Suppressor macrophage (primary cell): ENCODE measurements at places on chromosomes 6 and 20.

DNA sequence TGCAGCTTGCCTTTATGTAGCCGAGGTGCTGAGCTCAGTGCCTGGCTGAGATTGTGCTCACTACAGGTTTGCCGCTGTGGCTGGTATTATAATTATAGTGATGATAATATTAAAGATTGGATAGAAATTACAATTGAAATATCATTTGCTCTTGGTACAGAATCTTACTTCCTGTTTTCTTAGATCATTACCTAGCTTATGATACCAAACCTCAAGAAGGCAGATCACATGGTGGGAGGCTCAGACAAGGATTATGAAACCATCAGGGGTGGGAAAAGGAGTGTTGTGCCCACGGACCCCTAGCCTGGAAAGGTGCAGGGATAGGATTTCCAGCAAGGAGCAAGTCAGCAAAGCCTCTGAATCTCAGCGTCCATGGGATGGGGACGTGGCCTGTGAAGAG, 70.6 kb downstream of the IGF2R start:
- DNase-seq = no peak

DNA sequence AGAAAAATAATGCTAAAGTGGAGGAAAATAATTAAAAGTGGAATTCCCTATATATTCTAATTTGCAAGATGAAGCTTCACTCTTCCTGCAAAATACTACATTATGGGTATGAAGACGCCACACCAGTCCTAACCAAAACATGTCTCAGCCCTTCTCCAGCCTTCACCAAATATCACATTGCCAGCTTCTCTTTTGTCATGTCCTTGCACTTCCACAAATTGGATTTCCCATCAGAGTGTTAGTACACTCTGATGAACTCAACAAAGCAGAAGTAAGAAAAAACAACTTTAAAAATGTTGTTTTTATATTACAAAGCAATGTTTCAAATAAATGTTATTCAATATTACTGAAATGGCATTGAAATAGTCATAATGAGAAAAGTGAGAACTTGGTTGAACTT, 62.4 kb upstream of the RNF146 start:
- peak; percentile 73 for DNase-seq

DNA sequence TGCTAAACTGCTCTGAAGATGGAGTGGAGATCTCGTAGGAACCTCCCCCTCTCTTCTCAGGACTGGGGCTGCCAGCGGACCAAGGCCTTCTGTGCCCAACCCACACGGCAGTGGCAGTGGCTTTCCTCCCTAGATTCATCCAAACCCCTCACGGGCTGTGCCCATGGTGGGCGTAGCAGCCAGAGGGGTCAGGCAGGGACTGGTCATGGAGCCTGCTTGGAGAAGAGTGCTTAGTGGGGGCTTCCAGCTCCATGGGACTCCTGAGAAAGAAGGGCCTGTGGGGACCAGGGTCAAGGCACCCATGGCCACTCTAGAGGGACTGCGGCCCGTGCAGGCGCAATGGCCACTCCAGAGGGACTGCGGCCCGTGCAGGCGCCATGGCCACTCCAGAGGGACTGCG, 86.6 kb downstream of the TAF4 start:
- no peak for DNase-seq

- no peak for DNase-seq
Observed at GRCh38 chr6:159238920-159239558, 69.8 kb downstream of the FNDC1 start.

DNA sequence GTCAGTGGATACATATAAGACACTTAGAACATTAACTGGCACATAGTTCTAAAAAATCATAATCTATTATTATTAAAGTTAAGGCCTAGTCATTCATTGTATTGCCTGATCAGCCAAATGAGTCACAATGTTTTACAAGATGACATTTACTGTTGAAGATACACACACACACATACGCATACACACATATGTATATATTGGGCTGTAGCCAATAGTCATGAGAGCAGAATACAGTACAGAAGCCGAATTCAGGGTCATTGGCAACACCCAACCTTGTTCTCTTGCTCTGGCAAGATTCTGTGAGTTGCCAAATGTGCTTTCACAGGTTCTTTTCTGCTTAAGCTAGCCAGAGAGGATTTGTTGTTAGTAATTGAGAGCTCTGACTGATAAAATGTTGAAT, 922.8 kb upstream of the MAP3K7 start:
- DNase-seq = no peak

- no peak for DNase-seq
Observed at GRCh38 chr6:43123461-43124314, 47.4 kb upstream of the SRF start.

DNA sequence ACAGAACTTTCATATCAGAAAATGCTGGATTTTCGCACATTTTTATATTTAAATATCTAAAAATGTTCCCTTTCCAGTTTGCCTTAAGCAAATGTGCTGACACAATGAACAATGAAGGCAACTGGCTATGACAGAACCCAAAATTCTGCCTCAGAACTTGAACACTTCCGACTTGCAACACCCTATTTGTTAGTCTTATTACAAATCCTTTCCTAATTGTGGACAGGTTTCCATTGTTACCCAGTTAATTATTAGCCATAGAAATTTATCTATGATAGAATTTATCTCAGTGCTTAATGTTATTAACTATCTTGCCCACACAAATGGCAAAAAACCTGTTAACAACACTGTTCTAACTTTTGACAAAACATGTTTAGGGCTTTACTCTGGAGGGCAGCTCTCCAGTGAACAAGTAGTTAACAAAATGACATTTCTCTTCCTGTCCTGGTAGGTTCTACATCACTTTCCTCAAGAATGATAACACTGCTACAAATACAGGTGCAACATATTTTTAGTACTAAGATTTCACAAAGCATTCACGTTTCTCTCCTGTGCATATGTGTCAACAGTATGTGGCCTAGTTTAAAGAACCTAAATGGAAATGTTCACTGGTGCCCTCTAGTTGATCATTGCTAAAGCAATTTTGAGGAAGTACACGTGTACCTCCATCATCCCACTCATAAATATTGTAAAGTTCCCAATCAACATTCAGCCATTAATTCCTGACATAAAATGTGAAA, 58.4 kb downstream of the HIVEP2 start:
- peak; percentile 24 for DNase-seq

- DNase-seq = no peak
Observed at GRCh38 chr6:108277831-108278230, 17.0 kb upstream of the SNX3 start.

- DNase-seq = no peak
Observed at GRCh38 chr6:30572148-30572547, 906 bp downstream of the ABCF1 start.

DNA sequence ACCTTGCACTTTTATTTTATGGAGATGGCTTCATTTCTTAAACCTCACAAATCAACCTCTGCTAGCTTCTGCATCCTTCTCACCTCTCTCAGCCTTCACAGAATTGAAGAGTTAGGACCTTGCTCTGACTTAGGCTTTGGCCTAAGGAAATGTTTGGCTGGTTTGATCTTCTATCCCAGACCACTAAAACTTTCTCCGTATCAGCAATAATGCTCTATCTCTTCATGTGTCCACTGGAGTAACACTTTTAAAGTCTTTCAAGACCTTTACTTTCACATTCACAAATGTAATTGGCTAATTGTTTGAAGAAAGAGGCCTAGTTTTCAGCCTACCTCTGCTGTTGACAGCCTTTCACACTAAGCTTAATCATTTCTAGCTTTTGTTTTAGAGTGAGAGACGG, 212.9 kb downstream of the TTLL2 start:
- DNase-seq = no peak

- no peak for DNase-seq
Observed at GRCh38 chr6:141451181-141451510, 681.6 kb upstream of the GJE1 start.

DNA sequence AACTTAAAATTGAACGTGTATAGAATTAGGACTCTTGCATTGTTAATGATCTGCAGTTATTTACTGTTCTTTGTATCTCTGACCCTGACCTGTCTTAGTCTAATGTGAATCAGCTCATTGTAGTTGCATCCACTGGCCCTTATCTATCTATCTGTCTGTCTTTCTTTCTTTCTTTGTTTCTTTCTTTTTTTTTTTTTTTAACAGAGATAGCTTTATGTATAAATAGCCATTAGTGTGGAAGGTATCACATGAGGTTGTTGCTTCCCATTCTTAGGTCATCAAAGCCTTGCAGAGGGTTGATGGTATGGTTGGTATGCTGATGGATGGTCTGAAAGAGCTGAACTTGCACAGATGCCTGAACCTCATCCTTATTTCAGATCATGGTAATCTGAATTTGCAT, 59.9 kb downstream of the ENPP1 start:
- no peak for DNase-seq

- DNase-seq = no peak
Observed at GRCh38 chr6:7784248-7784647, 58.3 kb downstream of the BMP6 start.

- DNase-seq = peak; percentile 39
Observed at GRCh38 chr6:1724616-1725015, 114.9 kb downstream of the FOXC1 start.

DNA sequence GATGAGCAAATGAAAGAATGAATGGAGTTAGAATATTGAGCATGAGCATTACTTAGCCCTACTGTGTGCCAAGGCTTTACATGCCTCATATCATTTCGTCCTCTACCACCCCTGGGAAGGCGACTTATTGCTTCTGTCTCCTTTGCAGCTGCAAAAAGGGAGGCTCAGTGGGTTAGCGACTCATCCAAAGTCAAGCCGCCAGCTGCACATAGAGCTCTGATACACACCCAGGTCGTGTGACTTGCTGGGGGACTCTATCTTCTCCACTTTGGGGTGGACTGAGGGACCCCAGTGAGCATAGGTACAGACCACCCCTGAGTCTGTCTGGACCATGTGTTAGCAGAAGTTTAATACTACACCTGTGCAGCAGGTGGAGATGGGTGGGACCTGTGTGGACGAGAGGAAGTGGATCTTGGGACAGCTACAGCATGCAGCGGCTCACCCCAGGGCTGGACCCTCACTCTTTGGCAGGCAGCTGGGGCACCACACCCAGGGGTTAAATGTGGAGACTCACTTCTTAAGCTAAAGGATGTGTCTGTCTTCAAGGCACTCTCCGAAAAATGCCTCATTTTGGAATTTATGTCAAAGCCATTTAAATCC, 36.2 kb upstream of the ANGPT4 start:
- DNase-seq = no peak

GRCh38 chr6:99185525-99185924, 163.9 kb downstream of the FAXC start:
- DNase-seq = no peak

DNA sequence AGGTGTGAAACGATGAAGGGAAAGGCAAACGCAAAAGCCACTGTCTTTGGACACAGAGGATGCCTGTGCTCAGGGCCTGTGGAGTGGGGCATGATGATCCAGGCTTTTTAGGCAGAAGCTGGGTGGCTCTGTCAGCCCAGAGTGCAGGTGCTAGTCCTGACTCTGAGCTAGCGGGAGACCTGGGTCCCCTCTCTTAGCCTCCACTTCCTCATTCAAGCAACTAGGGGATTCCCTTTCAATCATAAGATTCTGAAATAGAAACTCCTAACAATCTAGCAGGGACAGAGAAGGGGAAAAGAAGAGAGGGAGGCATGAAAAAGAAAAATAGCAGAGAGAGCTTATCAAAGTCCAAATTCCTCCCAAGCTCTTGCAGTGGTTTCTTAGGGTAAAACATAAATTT, 7.6 kb upstream of the HIVEP2 start:
- peak; percentile 23 for DNase-seq

GRCh38 chr6:89434954-89435353, 2.0 kb downstream of the ANKRD6 start:
- no peak for DNase-seq

DNA sequence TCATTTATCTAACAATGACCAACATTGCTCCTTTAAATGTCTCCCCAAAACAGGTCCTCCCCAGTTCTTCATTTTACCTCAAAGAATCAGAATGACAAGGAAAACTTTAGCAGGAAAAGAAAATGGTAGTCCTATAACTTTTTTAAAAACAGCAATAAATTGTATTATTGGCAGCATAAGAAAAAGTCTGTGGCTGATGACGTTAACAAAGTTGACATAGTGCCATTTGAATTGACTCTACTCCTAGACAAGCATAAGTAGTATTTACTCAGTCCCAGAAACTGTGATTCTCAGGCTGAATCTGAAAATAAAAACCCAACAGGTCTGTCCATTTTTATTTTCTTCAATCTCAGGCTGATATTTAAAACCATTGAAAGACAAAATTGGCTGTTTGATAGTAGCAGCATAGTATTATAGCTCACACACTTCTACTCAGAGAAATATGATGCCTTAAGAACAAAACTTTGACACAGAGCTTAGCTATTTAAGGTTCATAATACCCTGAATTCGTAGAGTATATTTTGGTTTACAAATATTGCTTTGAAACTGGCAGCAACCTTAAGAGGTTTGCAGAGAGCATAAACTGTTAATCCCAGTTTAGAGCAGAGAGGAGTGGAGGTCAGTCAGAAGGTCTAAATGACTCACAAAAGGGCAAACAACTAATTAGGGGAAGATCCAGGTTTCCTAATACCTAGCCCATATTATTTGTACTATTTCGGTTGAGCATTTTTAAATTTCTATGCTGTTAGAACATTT, 35.0 kb upstream of the TENT5A start:
- no peak for DNase-seq

GRCh38 chr6:20657274-20657800, 123.1 kb downstream of the CDKAL1 start:
- no peak for DNase-seq

GRCh38 chr6:16336056-16336818, 97.8 kb downstream of the GMPR start:
- DNase-seq = no peak

DNA sequence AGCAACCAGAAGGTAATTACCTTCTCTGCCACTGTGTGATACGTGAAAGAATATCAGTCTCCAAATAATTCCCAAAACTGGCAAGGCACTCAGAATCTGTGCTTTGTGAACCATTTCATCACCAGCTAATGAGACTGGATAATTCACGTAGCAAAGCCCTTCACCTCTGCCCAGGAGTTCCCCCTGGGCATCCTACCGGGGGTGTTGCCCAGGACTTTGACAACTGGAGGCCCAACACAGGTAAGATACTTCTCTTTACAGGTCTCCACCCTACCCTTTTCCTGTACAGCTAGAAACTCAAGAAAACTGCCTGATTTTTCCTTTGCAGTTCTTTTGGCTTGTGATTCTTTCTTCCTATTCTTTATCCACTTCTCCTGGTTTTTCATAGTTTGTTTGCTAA, 2.7 kb upstream of the CD24 start:
- DNase-seq = no peak

GRCh38 chr20:13331536-13331935, 110.5 kb downstream of the ISM1 start:
- DNase-seq = no peak

DNA sequence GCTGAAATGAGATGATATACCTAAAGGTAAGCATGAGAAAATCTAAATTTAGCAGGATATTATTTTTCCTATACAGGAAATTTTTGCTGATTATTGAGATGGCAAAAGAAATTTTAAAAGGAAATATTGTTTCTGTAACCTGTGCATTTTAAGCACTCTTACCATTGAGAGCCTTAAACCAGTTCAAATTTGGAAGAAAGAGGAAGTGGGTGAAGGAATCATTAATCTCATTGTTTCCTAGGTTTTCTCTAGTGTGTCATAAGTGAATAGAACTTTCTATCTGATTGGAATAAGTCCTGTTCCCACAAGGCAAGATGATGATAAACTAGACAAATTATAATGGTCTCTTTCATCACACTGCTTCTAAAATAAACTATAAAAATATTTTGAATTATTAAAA, 22.4 kb upstream of the FKBP1C start:
- no peak for DNase-seq

GRCh38 chr6:150293423-150294173, 75.2 kb upstream of the IYD start:
- DNase-seq = peak; percentile 84
